ENCODE measurements at places on chromosomes 5 and 9. TPM values are rescaled to one million over a fixed set of nuclear protein-coding genes. Genes with fewer than 3 reads are reported as not detected.

The ADAM19 gene
- total RNA-seq = 12.1 TPM

The ITGA1 gene
- 31.8 TPM for total RNA-seq

The LCN10 gene
- total RNA-seq = not detected

The RGP1 gene
- total RNA-seq = 16.5 TPM

The PITX1 gene
- 8.3 TPM for total RNA-seq

The QRFP gene
- not detected for total RNA-seq

The BTNL3 gene
- not detected for total RNA-seq

The SAPCD2 gene
- total RNA-seq = 0.88 TPM
